Activated T-helper 1 cell treated with anti-CD3 and anti-CD28 coated beads, Interleukin-2, amount 50 U/mL, for 16 hours (primary cell): ENCODE measurements at places on chromosomes 2 and 18.

DNA sequence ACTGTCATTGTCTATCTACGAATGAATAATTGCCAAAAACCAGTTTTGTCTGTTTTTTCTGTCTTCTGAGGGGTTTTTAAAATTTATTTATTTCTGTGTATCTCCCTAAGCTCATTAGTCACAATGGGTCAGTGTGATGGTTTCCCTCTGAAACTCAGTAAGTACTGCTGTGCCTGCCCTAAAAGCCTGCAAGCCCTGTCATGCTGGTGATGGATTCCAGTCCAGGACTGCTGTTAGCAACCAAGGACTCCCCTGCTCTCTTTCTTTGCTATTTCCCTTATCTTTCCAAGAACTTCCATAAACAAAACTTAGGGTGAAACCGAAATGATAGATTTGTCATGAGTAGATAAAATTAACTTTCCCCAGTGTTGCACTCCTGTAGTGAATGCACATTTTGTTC lies 11.8 kb upstream of the DSG2 start:
- DNase-seq: no peak

DNA sequence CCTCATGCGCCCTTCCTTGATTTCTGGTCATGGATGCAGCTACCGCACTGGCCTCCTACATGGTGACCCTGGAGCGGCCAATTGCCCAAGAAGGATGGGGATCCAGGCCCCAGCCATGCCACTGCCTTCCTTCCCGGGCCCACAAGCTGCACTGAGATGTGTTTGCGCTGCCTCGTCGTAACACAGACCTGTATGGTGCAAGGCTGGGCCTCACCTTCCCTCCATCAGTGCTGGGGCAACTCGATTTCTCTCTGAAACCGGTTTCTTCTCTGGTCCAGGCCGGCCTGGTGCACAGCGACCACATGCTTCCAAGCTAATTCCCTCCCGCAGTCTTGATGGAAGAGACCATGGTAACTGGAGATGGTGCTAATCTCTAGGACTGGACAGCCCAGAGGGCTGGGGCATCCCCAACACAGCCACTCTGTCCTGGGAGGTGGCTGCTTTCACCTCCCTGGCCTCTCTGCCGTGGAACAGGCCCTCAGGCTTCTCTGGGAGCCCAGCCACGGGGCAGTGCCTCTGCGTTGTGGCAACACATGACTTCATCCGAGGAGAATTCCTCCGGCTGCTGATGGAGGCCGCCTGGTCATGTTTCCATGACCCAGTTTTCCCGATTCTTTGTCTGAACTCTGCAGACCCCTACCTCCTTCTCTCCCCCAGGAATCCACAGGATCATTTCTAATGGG lies 184.2 kb downstream of the GLI2 start:
- no peak for DNase-seq

DNA sequence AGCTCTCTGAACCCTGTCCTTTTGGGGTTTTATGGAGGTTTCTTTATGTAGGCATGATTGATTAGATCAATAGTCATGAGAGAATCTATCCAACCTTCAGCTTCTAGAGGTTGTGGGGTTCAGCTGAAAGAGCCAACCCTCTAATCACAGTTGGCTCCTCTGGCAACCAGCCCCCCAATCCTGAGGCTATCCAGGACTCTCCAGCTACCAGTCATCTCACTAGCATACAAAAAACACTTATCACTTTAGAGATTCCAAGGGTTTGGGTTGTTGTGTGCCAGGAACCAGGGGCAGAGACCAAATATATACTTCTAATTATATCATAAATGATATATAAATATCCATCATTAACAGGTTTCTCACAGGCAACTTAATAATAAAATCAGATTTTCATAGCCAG lies 11.7 kb downstream of the WDPCP start:
- no peak for DNase-seq

- DNase-seq: no peak
Measured at GRCh38 chr2:19356545-19357401, 1.6 kb downstream of the OSR1 start.

- no peak for DNase-seq
Measured at GRCh38 chr2:48940606-48941005, 185.1 kb upstream of the LHCGR start.

GRCh38 chr2:218290316-218291261 lies 1.7 kb downstream of the TMBIM1 start:
- DNase-seq: no peak

DNA sequence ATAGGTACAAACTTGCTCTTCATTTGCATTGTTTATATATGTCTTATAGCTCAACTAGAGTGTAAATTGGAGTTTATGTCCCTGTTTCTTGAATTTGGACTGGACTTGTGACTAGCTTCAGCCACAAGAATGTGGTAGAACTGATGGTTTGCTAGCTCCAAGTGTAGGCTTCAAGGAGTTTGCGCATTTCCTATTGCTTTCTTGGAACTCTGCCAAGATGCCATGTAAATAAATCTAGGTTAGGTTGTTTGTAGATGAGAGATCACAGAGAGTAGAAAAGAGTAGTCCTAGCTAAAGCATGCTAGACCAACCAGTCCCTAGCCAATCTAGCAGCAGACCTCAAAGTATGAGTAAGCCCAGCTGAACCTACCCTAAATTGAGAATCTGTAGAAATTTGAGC lies 183.0 kb upstream of the CYP26B1 start:
- no peak for DNase-seq

DNA sequence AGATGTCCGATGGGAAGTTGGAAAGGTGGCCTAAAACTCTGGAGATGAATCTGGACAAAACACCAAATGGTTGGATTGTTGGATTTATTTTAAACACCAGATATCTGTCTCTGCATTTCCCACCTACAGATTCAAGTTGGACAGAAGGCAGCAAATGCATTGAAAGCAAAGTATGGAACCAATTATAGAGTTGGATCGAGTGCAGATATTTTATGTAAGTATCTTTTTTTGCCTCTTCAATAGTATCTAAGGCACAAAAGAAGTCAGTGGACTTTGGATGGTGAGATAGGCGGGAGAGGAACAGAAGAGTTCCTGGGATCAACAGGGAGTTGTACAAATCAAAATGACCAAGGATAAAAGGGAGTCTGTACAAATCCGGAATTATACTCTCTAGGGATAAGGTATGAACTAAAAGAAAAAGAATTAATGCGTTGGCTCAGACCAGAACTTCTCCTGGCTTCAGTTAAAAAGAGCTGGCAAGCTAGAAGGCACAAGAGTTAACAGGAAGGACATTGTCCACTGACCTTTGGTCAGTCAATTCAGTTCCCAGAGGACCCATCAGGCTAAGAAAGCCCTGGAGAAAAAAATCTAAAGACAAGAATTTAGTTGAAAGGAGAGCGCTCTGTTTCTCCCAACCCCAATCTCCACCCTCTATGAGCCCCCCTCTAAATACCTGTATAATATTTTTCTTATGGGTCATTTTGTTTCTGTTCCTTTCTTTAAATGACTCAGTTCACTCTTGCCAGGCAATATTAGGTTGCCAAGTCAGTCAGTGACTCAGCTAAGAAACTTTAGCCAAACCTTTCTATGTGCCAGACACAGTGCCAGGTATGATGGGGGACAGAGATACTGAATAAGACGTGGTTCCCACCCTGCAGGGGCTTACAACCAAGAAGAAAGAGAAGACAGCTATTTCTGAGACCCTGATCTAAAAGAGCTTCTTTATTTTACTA lies 29.1 kb downstream of the CPO start:
- DNase-seq: no peak

DNA sequence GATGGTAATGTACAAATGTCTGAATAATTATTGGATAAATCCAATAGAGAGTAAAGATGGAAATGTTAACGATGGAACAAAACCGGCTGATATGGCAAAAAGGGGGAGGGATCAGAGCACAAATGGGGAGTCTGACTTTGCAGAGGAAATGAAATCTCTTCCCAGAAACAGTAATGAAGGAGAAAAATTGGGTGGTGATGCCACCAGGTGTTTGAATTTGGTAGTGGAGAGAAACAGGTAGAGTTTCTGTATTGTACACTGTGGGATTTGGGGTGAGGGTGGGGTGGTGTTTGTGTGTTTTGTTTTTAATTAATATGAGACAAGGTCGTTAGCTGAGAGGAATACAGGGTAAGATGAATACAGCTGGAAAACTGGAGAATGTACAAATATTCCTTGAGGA lies 20.4 kb upstream of the XDH start:
- no peak for DNase-seq

DNA sequence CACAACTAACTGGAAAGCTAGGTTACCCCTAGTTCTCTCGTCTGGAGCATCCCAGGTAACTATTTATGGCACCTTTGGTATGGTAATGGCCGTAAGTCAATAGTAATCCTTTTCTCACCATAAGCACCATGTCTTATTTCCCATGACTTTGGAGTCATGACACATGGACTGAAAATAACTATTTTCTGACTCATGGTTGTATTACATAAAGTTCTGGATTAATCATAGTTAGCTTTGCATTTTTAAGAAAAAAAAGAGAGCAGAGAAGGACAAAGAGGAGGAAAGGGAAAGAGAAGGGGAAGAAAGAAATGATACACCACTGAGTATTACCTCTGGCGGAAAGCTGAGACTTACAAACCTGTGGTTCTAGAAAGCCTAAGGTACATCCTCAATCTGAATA lies 99.3 kb downstream of the BIN1 start:
- no peak for DNase-seq

- no peak for DNase-seq
Measured at GRCh38 chr2:224405841-224406370, 4.0 kb upstream of the FAM124B start.

- DNase-seq: no peak
Measured at GRCh38 chr2:203532957-203533658, 2.0 kb downstream of the RAPH1 start.
